Activated B cell treated with CpG ODN at 0.5 μM for 24 hours (primary cell): ENCODE measurements at places on chromosomes 4 and X. TPM values are rescaled to one million over a fixed set of nuclear protein-coding genes. Genes with fewer than 3 reads are reported as not detected.

DNA sequence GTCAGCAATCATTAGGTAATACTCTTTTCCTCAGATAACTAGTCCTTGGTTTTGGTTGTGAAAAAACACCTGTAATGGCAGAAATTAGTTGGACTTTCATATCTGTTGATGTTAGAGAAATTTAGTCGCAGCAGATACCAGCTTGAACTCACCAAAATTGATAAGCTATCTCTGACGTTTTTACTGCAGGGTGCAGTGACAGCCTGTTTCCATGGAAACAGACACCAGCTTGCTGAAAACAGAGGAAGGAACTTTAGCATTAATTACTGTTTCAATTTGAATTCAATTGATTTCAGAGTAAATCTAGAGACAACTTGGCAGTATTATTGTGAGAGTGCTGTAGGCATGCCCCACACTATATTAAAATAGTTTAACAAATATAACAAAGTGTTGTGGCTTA, 246.5 kb downstream of the PPP1R2C start:
- no peak for DNase-seq
- H3K27me3 ChIP-seq: no peaks in the 10 kb centered on the region
- H3K4me1 ChIP-seq: no peaks in the 10 kb centered on the region
- H3K36me3 ChIP-seq: no peaks in the 10 kb centered on the region
- no peak overlapping the region for H3K27ac ChIP-seq

- no peaks in the 10 kb centered on the region for H3K4me1 ChIP-seq
- no peak overlapping the region for H3K27ac ChIP-seq
- no peaks in the 10 kb centered on the region for H3K36me3 ChIP-seq
Measured at GRCh38 chr4:143486314-143486713, 27.2 kb upstream of the SMARCA5 start.

GRCh38 chrX:85963736-85964135, 83.6 kb downstream of the CHM start:
- peaks cover 10% of the 10 kb centered on the region for H3K36me3 ChIP-seq
- H3K27ac ChIP-seq: no peak overlapping the region
- no peak overlapping the region for H3K4me3 ChIP-seq
- DNase-seq: no peak
- H3K27me3 ChIP-seq: no peaks in the 10 kb centered on the region

DNA sequence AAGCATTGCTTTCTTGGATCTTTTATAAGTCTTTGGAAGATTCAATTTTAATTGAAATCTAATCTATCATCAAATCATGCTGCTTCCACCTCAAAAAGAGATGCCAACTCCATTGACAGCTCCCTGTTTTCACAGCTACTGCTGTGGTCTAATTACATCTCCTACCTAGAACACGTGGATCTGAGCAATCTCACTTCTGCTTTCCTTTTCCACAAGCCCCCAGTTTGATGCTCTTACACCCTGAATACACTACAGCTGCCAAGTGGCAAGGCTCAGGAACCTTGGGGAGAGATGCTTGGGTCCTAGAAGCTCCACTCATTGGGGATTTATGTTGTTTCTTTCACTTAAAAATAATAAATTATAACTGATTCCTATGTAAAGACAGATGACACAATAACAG, 172.0 kb downstream of the CFAP299 start:
- no peaks in the 10 kb centered on the region for H3K36me3 ChIP-seq
- no peak overlapping the region for H3K27ac ChIP-seq
- peaks cover 13% of the 10 kb centered on the region for H3K4me1 ChIP-seq

- H3K4me3 ChIP-seq: no peak overlapping the region
- DNase-seq: no peak
- no peaks in the 10 kb centered on the region for H3K4me1 ChIP-seq
- H3K36me3 ChIP-seq: no peaks in the 10 kb centered on the region
- H3K27me3 ChIP-seq: peaks cover 6% of the 10 kb centered on the region
Measured at GRCh38 chr4:6372649-6373525, 99.5 kb downstream of the PPP2R2C start.

DNA sequence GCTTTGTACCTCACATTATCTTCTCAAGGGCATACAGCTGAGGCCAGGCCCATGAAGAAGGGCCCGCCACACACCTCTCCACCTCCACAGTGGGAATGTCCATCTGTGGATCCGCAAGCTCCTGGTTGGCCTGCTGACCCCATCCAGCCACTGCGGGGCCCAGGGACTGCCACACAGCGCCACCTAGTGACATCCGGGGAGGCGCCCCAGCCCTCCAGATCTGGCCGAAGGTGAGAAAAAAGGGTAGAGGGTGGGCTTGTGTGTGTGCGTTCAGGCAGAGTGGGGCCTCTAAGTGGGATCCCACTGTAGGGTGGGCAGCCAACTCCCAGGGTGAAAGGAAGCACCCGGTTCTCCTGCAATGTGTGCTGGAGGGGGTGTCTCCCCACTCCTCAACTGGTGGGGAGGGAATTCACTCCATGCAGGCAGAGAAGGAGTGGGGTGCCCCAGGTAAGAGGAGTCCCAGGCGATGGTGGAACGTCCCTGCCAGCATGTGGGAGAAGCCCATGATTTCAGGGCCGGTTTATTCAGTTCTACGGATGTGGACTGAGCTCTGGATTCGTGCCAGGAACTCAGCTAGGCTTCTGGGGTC, 117.3 kb downstream of the ENPP6 start:
- H3K27ac ChIP-seq: no peak overlapping the region
- no peak for DNase-seq
- peaks cover 21% of the 10 kb centered on the region for H3K27me3 ChIP-seq
- H3K36me3 ChIP-seq: no peaks in the 10 kb centered on the region
- H3K4me3 ChIP-seq: no peak overlapping the region

H2BW2 gene
- total RNA-seq: 0.11 TPM in 1 of 2 replicates, not detected in the other

MAML3 gene
- total RNA-seq: 1.9 and 2.6 TPM in 2 replicates

GNRHR gene
- total RNA-seq: not detected in 2 replicates
